T47D (cell line): ENCODE measurements at places on chromosomes 1 and 21.

DNA sequence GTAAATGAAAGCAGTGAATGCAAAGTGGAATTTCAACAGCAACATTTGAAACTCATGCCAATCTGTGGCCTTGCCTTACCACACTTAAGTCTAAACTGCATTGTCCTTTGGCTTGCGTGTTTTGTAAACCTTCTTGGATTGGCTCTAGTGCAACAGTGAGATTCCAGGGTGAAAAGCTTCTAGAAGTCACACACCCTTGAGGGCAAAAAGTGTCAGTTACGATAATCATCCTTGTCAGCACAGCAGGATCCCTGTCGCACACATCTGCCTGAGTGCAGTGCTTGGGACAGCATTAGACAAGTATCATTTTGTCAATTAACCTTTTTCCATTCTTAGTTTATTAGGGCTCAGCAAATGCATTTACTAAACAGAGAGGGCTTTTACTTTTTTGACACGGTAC lies 243.4 kb upstream of the PTBP2 start:
- DNase-seq, result no peak

GRCh38 chr1:1020415-1021009 lies 592 bp downstream of the AGRN start:
- no peak for DNase-seq

DNA sequence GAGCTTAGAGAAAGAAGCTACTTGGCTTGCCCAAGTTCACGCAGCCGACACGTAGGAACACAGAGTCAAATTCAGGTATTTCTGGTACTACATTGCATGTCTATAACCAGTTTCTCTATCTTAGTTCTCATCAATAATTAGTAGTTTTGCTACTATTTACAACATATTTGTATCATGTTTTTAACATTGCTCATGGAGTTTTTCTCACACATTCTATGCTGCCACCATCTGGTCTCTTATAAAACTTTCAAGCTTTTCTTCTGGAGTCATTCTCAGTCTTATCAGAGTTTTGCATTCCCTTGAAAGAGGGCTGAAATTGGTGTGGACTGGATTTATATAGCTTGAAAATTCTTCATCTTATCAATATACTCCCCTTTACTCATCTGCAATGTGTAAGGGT lies 118.8 kb upstream of the PALMD start:
- DNase-seq, result peak; percentile 10

- peak; percentile 48 for DNase-seq
Observed at GRCh38 chr1:152533327-152533938, 19.2 kb downstream of the CRCT1 start.

DNA sequence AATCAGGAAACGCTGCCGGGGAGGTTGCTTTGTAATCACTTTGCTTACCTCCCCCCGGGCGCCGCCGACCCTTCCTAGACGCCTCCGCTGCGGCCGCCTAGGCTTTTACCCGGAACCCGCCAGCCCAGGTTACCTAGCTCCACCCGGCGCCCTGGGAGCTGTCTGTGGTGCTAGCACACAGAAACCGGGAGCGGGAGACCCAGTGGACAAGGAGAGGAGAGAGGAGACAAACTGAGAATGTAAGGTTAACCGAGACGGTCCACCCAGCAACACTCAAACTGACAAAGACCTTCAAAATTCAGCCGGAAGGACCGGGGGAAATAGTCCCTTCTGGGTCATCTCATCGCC lies 9.8 kb downstream of the BARHL2 start:
- peak; percentile 78 for DNase-seq

- no peak for DNase-seq
Observed at GRCh38 chr1:207304710-207305488, 16.6 kb upstream of the CD55 start.

GRCh38 chr1:68378296-68379084 lies 71.3 kb downstream of the RPE65 start:
- DNase-seq, result no peak

GRCh38 chr1:72724951-72725861 lies 442.9 kb upstream of the NEGR1 start:
- DNase-seq, result no peak

- no peak for DNase-seq
Observed at GRCh38 chr1:36542024-36542961, 59.6 kb upstream of the CSF3R start.

DNA sequence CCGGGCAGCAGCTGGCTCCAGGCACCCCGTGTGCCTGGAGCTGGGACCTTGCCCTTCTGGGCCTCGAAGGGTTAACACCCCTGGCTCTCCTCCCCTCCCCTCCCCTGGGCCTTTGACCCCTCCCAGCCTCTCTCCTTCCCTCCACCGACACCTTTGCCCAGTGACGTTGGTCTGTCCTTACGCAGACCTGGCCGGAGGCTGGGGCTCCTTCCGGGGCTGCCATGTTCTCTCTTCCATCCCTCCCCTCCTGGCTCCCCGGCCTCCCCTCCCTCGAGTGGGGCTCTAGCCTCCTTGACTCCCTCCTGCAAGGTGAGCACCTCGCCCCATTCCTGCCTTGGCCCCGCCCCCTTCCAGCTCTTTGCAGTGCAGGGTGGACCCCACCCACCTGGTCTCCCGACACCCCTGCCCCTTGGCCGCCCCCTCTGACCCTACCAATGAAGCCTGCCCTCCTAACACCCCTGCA lies at the start of gene TMEM82:
TSS of gene TMEM82 (plus strand) at position 161 of the 463 bp plus-strand sequence. CDS start at position 222, 61 bp downstream.
- DNase-seq, result no peak

DNA sequence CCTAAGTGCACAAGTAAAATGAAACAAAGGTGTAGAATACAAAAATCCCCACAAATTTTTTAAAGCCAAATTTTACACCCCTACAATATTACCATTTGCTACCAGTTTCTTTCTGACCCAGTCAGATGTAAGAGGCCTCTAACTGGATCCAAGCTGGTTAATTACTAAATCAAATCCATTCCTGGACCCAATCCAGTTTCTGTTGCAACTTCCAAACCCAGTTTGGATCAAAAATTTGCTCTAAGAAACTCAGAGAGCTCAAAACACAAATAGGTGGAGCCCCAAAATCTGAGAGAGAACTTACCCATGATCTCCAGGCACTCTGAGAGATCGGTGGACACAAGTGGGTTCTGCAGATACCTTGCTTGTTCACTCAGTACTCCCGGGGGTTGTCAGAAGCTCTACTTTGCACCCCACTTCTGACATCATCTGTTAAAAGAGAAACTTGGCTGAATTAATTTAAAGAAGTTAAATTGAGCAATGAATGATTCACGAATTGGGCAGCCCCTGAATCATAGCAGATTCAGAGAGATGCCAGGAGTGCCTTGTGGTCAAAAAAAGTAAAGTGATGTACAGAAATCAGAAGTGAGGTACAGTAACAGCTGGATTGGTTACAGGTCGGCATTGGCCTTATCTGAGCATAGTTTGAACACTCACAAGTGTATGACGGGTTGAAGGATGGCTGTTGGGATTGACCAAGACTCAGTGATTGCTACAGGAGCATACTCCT lies 448.0 kb downstream of the KCNT2 start:
- DNase-seq, result no peak

DNA sequence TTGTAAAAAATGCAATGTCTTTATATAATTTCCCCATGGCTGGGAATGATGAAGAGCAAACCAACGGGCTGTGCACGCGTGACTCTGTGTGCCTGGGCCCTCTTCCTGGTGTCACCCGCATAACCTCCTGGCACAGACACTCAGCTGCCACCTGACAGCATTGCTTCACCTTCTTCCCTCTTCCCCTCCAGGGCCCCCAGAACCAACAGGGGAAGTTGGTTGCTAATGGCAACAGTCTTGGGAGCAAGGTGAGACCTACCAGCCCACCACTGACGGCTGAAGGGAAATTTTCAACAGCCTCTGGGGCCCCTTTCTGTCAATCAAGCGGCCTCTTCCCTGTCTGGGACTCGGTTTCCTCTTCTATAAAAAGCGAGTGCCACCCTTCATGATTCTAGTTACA lies 33.2 kb downstream of the SSBP3 start:
- no peak for DNase-seq

- DNase-seq, result no peak
Observed at GRCh38 chr1:171699531-171699930, 42.3 kb downstream of the VAMP4 start.
